ENCODE measurements at places on chromosomes 3 and 15.

GRCh38 chr3:113276751-113277080 lies 65.4 kb downstream of the BOC start:
- DNase-seq, result no peak

DNA sequence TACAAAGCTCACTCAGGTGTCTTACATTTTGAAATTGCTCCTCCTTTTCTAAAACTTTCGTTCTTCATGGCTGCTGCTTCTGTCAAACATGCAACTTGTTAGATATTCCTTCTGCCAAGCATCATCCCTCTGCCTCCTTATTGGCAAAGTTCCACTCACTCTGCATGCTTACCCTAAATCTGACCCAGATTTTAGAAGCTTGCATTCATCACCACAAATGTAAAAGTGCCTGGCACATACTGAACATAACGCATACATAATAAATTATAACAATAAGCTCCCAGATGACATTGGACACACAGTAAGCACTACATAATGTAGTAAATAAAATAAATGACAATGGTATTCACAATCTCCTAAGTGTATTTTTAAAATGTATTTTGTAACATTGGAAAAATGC lies 107.4 kb downstream of the LMLN start:
- DNase-seq, result no peak

DNA sequence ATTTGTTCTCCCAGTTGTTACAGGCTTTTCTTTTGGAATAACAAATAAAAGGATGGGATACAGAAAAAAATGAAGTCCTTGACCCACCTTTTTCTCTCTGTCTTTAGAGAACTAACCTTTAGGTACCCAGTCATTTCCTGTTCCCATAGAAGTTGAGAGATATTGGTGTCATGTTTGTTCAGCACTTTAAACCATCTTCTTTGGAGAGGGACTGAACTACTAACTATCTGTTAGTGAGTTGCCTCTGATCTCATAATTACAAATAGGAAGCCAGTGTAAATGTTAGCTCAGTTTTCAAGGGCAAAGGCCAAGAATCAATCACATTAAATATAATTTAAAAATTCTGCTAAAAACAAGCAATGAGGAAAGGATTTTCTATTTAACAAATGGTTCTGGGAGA lies 72.9 kb upstream of the DCBLD2 start:
- DNase-seq, result no peak

- no peak for DNase-seq
Measured at GRCh38 chr3:65597952-65598413, 440.7 kb downstream of the MAGI1 start.

DNA sequence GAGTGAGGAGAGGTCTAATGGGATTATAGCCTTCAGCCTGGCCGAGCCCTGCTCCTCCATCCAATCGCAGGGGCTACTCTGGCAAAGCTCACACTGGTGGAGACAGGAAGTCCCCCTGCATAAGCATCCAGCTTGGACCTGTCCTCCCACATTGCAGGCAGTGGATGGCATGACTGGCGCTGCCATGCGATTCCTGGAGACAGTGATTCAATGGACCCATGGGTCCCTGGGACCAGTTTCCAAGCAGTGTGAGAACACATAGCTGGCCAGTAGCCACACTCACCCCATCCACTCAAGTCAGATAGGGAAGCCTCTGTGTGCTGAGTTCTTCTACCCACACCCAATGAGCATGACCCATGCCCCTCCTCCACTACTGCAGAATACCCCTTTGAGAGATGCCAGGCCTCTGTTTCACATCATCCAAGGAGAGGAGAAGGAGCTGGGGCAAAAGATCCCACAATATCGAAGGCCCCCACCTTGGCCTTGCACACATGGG lies 18.1 kb upstream of the POC1A start:
- DNase-seq, result no peak

GRCh38 chr3:143668924-143669790 lies 179.1 kb downstream of the SLC9A9 start:
- DNase-seq, result no peak

DNA sequence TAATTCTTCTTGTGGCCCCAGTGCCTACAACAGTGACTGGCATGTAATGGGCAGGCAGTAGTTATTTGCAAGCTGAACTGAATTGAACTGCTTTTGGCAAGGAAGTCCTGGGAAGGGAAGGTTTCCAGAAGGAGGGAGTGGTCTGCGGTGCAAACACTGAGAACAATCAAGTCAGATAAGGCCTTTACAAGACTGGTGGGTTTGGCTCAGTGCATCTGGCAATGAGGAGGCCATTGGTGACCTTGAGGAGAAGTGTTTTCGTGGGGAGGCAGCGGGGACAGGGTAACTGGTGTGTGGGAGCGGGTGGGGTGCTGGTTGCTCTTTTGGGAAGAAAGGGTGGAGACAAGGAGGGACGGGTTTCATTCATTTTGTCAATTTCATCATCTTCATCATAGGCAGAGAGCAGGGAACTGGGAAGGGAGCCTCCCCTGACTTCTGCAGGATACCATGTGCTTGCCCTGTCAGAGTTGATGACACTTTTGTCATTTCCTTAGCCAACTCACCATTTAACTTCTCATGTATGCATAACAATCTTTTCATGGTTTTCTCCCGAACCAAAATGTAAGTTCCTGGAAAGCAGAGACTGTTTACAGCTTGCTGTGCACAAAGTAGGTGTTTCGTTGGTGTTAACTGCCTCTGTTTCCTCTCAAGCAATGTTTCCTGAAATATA lies 8.4 kb upstream of the EHD4 start:
- no peak for DNase-seq

Measured in D721Med (cell line).